ENCODE measurements at places on chromosomes 2 and 18. TPM values are rescaled to one million over a fixed set of nuclear protein-coding genes. Genes with fewer than 3 reads are reported as not detected.

- no peaks in the 10 kb centered on the region for H3K4me1 ChIP-seq
- H3K4me3 ChIP-seq: no peak overlapping the region
- no peak for DNase-seq
- no peaks in the 10 kb centered on the region for H3K27me3 ChIP-seq
Measured at GRCh38 chr2:19158896-19159295, 199.5 kb downstream of the OSR1 start.

DNA sequence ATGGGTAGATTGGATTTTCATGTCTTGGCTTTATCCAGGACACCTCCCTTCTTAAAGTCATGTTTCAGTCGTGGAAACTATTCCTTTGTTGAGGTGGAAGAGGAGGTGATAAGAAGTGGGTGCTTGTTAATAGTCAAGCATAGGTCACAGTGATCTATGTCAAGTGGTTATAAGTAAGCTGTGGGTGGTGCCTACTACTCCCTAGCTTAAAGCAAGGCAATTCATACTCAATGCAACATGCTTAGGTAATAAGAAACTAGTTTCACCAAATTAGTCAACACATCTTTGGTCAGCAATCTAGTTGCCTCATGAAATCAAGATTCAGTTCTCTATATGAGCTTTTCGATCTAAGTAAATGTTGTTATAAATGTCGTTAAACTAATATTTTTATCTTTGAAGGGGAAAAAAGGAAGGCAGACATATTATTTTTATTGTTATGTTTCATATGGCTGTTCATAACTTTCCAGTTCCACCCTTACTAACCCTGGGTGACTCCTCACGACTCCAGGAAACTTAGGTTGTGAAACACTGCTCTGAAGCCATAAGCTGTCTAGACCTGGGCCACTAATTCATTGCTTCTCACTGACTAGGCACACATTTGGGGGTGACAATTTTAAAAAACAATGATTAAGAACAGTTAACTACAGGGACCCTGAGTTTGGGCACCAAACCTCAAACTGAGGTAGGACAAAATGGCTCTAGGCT is 5.8 kb upstream of the ABCB11 start:
- no peaks in the 10 kb centered on the region for H3K4me1 ChIP-seq
- H3K27me3 ChIP-seq: no peaks in the 10 kb centered on the region
- no peaks in the 10 kb centered on the region for H3K36me3 ChIP-seq
- DNase-seq: no peak
- no peak overlapping the region for H3K27ac ChIP-seq

GRCh38 chr2:196195302-196195701 is 23.9 kb upstream of the STK17B start:
- H3K27ac ChIP-seq: no peak overlapping the region
- H3K27me3 ChIP-seq: no peaks in the 10 kb centered on the region
- no peaks in the 10 kb centered on the region for H3K4me1 ChIP-seq
- no peak overlapping the region for H3K4me3 ChIP-seq
- H3K36me3 ChIP-seq: no peaks in the 10 kb centered on the region

Gene IL18RAP
- not detected for polyA plus RNA-seq

DNA sequence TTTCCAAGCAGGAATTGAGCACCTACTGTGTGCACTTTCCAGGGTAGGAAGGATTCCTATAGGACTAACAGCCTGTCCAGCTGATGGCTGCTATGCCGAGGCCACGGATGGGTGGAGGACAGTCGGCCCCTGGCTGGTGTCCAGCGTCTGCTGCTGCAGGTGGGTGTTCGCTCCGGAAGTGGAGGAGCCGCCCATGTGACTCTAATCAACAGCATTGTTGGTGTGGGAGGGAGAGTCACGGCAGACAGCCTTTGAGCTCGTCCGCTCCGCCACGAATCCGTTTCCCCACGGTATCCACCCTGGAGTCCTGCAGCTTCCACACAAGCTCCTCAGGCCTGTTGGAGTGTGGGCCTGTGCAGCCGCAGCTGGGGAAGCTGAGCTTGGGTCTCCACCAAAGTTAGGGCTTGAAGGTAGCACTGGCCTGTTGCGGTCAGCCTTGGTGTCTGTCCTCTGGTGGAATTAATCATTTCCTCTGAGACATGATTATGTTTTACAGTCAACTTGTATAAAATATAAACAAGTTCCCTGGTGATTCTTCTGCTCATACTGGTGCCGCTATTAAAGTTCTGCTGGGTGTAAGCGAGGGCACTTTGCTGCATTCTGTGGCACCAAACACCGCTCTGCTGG is 185.9 kb upstream of the TPO start:
- no peaks in the 10 kb centered on the region for H3K27me3 ChIP-seq
- H3K36me3 ChIP-seq: no peaks in the 10 kb centered on the region
- no peak for DNase-seq
- H3K27ac ChIP-seq: no peak overlapping the region

Gene RAB27B
- 4.6 TPM for polyA plus RNA-seq

Data from sigmoid colon (tissue), 7 donors.